Chondrocyte (in vitro differentiated cells): ENCODE measurements at places on chromosomes 5 and 9. TPM values are rescaled to one million over a fixed set of nuclear protein-coding genes. Genes with fewer than 3 reads are reported as not detected.

- H3K4me3 ChIP-seq = no peak overlapping the region
- H3K27me3 ChIP-seq = peaks cover 9% of the 10 kb centered on the region
- H3K36me3 ChIP-seq = no peaks in the 10 kb centered on the region
- no peak overlapping the region for H3K27ac ChIP-seq
- DNase-seq = no peak
These were observed 165.5 kb upstream of the COX7C start for GRCh38 chr5:86452251-86452650.

DNA sequence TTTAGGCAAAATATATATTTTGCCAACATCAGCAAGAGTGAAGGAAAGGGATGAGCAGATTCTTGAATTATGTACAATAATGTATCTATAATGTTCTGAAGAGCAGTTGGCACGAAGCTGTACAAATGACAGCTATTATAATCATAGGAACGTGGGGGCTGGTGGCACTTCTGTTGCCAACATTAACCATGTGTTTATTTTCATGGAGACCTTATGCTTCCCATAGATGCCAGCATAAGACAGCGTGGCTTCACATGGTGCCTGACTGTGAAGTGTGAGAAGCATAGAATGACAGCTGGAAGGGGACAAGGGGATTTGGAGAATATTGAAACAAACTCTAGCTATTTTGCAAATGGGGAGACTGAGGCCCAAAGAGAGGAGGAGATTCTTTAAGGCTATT lies 52.6 kb upstream of the ATP10B start:
- H3K36me3 ChIP-seq = no peaks in the 10 kb centered on the region
- DNase-seq = no peak
- H3K27me3 ChIP-seq = peaks cover 2% of the 10 kb centered on the region
- no peaks in the 10 kb centered on the region for H3K4me1 ChIP-seq
- H3K27ac ChIP-seq = no peak overlapping the region
- H3K4me3 ChIP-seq = no peak overlapping the region

DNA sequence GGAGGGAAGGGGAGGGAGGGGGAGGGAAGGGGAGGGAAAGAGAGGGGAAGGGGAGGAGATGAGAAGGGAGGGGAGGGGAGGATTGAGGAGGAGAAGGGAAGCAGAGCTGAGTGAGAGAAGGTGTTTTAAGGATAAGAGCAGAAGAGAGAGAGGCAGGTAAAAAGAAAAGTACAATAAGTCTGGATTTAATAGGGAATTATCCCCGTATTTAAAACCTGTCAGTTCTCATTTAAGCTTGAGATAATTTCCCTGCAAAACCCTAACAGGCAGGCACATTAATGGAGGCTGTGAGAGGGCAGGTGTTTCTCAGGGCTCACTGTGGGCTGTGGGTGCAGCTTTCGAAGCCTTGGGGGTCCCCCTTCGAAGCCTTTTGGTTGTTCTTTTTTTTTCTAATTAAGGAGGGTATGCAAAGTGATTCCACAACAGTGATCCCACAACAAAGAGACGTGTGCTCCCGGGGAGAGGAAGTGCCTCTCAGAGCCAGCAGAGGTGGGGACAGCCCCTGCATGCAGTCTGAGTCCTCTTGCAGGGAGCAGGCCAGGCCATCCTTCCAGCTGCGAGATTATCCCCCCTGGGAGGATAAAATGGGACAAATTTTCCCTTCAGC lies 317.9 kb upstream of the IRX1 start:
- H3K36me3 ChIP-seq = no peaks in the 10 kb centered on the region
- DNase-seq = no peak
- H3K27ac ChIP-seq = no peak overlapping the region
- no peaks in the 10 kb centered on the region for H3K27me3 ChIP-seq
- no peaks in the 10 kb centered on the region for H3K4me1 ChIP-seq
- no peak overlapping the region for H3K4me3 ChIP-seq

The PLEKHG4B gene
- 1.4 to 10.2 TPM (median 2.0 TPM) in 3 replicates for total RNA-seq
